ENCODE measurements at places on chromosomes 7 and 10. TPM values are rescaled to one million over a fixed set of nuclear protein-coding genes. Genes with fewer than 3 reads are reported as not detected.

CSTF2T gene
- 24.6 TPM for total RNA-seq

EIF4EBP2 gene
- 6.1 TPM for total RNA-seq

GRID1 gene
- 0.15 TPM for total RNA-seq

PTN gene
- 0.20 TPM for total RNA-seq

JCAD gene
- total RNA-seq: 5.8 TPM

RPEL1 gene
- total RNA-seq: not detected

PRLHR gene
- not detected for total RNA-seq

CYP3A7 gene
- not detected for total RNA-seq

CRYGN gene
- total RNA-seq: not detected

PCGF5 gene
- total RNA-seq: 28.8 TPM

SPRN gene
- not detected for total RNA-seq

PTPN20 gene
- not detected for total RNA-seq

GARIN1A gene
- total RNA-seq: 0.02 TPM

SLC29A4 gene
- 4.4 TPM for total RNA-seq

HTR7 gene
- 6.4 TPM for total RNA-seq

POLD2 gene
- 186 TPM for total RNA-seq

ALOX5 gene
- not detected for total RNA-seq

FAM25G gene
- not detected for total RNA-seq

VENTX gene
- not detected for total RNA-seq

ZEB1 gene
- total RNA-seq: 32.4 TPM

CHAT gene
- total RNA-seq: not detected

CXCL12 gene
- 16.5 TPM for total RNA-seq

TRUB1 gene
- total RNA-seq: 21.4 TPM

FAM25C gene
- total RNA-seq: not detected

OPN4 gene
- total RNA-seq: not detected

PNLIPRP3 gene
- not detected for total RNA-seq

RP9 gene
- total RNA-seq: 19.2 TPM

DRGX gene
- total RNA-seq: 0.10 TPM

OPALIN gene
- total RNA-seq: not detected

COL26A1 gene
- 1.2 TPM for total RNA-seq

JAKMIP3 gene
- total RNA-seq: 0.99 TPM

HOXA1 gene
- total RNA-seq: 0.27 TPM

NUTM2E gene
- total RNA-seq: not detected

NSUN5 gene
- 29.4 TPM for total RNA-seq

CDK14 gene
- total RNA-seq: 13.2 TPM

TAS2R5 gene
- not detected for total RNA-seq

C1QL3 gene
- total RNA-seq: not detected

FKBP6 gene
- total RNA-seq: not detected

NXPH1 gene
- not detected for total RNA-seq

PGAM2 gene
- total RNA-seq: not detected

PCDH15 gene
- not detected for total RNA-seq
